ENCODE measurements at places on chromosomes 1 and 21.

DNA sequence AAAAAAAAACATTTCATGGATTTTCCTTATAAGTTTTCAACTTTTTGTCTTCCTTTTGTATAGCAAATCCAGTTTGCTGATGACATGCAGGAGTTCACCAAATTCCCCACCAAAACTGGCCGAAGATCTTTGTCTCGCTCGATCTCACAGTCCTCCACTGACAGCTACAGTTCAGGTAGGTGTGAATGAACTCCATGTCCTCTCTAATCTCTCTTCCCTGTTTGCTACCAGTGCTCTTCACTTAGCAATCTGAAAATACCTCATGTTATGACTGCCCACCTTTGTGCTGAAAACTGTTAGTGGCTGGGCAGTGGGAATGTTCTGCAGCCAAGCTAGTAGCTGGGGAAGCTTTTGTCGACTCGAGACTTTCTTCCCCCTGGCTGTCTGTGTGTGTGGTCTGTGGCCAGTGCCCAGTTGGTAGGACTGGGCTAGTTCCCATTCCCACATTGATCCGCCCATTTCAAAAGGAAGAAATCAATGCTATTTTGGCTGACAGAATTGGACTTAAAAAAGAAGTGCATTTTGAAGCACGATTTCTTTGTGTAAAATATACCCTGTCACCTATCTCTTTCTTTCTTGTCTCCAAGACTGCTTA lies 24.5 kb downstream of the AHCYL1 start:
- no peak for DNase-seq

DNA sequence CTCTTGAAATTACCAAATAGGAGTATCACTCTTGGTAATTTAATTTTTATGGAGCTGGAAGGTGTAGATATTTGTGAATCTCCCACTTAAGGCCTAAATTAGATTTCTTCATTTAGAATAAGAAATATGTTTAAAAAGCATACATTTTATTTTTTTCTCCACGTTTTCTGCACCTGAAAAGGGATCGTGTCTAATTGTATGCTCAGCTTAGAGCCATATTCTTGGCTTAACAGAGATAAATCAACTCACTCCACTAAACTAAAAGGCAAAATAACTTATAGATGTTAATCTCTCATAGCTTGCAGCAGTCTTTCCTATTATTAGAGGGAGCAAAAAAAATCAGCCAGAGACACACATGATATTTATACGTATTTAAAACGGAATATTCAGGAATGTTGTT lies 336.8 kb upstream of the SGIP1 start:
- no peak for DNase-seq

DNA sequence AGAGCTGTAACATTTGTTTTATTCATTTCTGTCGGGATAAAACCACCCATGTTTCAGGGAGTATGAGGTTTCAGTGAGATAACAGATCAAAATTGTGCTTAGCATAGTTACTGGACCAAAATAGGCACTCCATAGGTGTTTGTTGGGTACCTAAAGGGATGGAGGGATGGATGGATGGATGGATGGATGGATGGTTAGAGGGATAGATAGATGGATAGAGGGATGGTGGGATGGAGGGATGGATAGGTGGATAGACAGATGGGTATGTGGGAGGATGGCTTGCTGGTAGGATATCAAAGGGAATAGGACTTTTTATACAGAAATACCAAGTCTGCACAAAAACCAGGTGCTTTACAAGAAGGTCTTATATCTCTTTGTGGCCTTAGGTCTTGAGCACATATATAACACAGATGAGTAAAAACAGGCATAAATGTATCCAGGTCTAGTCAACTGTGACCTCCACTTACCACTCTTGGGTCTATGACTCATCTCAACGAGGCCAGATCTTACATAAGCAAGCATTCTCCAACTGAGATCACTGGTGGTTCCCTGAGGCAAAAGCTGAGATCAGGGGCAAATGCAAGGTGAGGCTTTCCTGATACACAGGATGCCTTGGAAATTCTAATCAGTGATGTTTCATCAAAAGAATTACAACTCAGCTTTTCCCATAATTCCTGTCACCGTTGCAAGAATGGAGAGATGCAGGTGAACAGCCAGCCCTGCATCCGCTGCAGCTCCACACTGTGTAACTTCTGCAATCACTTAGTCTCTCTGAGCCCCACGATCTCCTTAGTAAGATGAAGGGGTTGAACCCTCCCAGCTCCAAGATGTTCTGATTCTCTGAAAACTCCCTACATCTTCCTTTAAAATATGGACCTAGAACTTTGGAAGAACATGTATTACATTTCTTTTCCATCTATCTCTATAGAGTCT lies 32.0 kb downstream of the PTAFR start:
- DNase-seq, result no peak

GRCh38 chr1:182520736-182521135 lies 68.3 kb downstream of the RNASEL start:
- no peak for DNase-seq

GRCh38 chr1:222814536-222815439 lies at the start of gene DISP1:
DISP1 (plus strand) TSS chr1:222815039; CDS start chr1:222942824, 127,785 bp downstream.
- peak; percentile 81 for DNase-seq

- no peak for DNase-seq
These were observed 43.8 kb upstream of the MARK1 start for GRCh38 chr1:220484135-220484534.

- no peak for DNase-seq
These were observed 23.6 kb upstream of the PSEN2 start for GRCh38 chr1:226846786-226847185.

GRCh38 chr1:198902655-198903054 lies 263.8 kb downstream of the PTPRC start:
- peak; percentile 74 for DNase-seq

- DNase-seq, result no peak
These were observed 8.6 kb upstream of the FCMR start for GRCh38 chr1:206930210-206930798.

- DNase-seq, result no peak
These were observed 32.6 kb upstream of the LAMC1 start for GRCh38 chr1:182990413-182991144.

DNA sequence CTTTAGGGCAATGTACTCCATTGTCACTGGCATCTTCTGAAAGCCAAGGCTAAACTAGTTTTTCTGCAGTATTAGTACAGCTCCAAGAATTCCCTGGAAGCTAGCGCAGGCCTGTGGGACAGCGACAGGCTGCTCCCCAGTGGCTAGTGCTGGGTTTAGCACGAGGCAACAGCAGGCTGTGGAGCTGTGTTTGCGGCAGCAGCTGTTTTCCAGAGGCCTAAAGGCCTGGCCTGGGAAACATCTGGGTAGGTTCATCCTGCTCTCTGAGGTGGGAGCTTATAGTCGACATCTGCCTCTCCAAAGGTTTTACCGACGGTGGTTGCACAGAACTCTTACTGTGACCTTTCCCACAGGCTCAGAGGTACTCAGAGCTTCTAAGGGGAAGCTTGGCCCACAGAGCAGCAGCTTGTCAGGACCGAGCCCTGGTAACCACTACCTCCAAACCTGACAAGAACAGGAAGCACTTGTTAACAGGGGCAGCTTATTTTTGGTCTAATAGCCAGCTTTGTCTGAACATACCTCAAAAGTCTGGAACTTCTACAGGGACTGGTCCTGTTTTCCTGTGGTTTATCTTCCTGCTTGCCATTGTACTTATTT lies 17.2 kb downstream of the CC2D1B start:
- peak; percentile 74 for DNase-seq

DNA sequence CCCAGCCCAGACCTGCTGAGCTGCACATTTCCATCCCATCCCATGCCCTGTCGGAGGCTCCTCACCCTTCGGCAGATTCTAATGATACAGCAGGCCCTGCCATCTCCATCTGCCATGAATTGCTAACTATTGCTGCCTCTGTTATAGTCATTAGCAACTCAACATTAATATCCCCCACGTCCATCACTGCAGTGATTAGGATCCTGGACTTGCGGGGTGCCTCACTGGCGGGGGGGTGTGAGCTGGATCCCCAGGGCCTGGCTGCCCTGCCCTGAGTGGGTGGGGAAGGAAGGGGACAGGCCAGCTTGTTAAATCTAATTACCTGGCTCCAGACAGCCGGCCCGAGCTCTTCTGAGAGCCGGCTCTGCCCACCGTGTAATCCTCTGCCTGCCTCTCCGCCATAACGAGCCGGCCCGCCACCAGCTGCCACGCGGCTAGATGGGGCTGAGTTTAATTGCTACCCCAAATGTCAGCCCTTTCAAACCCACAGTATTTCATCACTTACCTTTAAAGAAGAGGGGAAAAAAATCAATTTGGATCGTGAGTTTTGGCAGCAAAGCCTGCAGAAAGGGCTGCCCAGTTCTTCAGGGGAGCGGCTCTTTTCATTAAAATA lies 227.3 kb upstream of the CSF3R start:
- DNase-seq, result no peak

- no peak for DNase-seq
These were observed 2.4 kb upstream of the CEP350 start for GRCh38 chr1:179952186-179952585.

DNA sequence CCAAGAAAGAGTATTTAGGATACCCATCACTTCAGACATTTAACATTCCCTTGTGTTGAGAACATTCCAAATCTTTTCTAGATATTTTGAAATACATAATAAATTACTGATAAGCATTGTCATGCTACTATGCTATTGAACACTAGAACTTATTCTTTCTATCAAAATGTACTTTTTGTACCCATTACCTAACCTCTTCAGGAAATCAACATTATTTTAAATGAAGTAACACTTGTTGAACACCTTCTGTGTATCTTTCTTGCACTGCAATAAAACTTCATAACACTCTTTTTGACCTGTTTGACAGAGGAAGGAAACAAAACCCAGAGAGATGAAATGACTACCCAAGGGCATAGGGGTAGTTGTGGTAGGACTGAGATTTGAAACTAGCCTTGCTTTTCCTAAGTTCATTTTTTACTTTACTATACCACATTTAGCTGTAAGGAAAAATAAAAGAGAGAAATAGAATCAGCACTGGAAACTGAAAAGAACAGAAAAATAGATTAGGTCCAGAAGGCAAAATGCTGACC lies 99.4 kb downstream of the UCHL5 start:
- no peak for DNase-seq

DNA sequence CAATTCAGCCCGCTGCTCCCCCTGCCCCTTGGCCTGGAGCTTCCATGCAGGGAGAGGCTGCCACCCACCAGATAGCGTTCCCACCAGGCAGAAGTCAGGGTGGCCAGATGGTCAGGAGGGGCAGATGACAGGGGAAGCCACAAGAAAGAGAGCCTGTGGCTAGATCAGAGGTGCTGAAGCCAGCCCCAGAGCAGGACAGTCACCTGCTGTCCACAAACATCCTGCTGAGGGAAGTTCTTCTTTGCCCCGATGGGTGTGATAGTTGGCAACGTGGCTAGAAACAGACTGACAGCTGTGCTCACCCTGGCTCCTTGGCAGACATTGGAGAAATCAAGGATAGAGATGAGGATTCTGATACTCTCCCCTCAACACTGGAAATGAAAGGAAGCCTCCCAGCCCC lies 27.2 kb upstream of the SRP9 start:
- DNase-seq, result no peak

DNA sequence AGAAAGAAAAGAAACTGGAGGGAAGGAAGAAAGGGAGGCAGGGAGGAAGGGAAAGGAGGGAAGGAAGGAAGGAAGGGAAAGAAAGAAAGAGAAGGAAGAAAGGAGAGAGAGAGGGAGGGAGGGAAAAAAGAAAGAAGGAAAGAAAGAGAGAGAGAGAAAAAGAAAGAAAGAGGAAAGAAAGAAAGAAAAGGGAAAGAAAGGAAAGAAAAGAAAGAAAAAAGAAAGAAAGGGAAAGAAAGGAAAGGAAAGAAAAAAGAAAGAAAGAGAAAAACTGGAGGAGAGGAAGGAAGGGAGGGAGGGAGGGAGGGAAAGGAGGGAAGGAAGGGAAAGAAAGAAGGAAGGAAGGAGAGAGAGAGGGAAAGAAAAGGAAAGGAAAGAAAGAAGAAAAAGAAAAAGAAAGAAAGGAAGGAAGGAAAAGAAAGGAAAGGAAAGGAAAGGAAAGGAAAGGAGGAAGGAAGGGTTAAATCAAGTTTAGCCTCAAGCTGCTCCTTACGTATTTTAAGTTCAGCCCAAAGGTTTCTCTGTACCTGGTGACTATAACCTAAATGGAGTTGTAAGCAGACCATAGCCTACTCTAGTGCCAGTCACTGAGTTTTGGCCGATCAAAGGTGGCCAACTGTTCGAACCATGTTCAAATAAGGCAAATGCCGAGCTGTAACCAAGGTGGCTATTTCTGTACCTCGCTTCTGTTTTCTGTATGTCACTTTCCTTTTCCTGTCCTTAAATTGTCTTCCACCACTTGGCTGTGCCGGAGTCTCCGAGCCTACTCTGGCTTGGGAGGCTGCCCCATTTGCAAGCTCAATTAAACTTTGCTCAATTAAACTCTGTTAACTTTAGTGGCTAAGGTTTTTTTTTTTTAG lies 37.8 kb upstream of the TMPRSS2 start:
- no peak for DNase-seq

DNA sequence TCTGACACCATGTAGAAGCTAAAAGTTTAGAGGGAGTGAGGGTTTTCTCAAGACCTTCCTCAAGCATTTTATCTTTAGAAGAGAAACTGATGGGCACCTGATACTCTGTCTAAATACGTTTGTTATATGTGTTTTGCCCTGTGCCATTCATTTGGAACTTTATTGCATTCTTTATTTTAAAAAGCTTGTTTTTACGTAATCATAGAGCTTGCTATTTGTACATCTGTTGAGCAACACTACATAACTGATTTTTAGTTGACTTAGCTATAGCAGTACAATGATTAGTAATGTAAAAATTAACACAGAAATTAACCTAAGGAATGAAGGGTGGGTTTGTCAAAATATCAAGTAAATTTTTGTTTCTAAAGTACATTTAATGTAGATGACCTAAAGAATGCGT lies 88.5 kb downstream of the RUNX3 start:
- no peak for DNase-seq

DNA sequence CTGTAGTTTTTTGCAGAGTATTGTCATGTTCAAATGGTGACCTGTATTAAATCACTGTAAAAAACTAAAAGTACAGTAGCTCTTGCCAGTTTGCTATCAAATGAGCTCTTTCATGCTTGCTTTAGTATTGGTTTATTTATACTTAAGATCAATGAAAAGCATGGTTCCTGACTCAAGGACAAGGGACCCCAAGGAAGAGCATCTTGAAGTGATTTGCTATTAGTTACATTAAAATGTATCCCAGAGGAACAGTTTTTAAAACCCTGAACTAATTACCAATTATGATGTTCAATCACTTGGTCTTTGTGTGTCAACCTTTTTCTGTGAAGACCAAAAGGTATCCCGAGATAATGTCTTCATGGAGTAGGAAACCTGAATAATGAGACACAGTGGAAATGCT lies at the start of gene OR13G1:
Gene OR13G1, minus strand, starts transcription at position 101 of the 400 bp plus-strand sequence. CDS start 6,698 bp downstream, outside the sequence.
- DNase-seq, result no peak

DNA sequence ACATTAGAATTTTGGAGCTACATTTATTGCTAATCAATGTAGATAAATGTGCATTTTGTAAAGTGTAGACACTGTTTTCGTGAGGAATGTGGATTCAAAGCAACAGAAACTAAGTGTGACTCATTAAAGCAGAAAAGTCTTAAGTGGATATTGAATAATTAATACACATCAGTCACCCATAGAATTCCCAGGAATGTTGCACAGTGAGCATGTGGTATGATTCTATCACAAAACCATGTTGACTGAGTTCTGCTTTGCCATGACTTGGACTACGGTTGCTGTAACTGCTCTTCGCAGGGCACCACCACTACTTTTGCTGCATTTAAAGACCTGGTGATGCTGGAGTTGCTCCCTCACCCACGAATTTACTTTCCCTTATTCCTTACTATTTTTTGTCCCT lies 471.8 kb downstream of the KCNT2 start:
- DNase-seq, result no peak
